Dorsolateral prefrontal cortex (tissue), 122 donors: ENCODE measurements at places on chromosomes 5 and 9. TPM values are rescaled to one million over a fixed set of nuclear protein-coding genes. Genes with fewer than 3 reads are reported as not detected.

DNA sequence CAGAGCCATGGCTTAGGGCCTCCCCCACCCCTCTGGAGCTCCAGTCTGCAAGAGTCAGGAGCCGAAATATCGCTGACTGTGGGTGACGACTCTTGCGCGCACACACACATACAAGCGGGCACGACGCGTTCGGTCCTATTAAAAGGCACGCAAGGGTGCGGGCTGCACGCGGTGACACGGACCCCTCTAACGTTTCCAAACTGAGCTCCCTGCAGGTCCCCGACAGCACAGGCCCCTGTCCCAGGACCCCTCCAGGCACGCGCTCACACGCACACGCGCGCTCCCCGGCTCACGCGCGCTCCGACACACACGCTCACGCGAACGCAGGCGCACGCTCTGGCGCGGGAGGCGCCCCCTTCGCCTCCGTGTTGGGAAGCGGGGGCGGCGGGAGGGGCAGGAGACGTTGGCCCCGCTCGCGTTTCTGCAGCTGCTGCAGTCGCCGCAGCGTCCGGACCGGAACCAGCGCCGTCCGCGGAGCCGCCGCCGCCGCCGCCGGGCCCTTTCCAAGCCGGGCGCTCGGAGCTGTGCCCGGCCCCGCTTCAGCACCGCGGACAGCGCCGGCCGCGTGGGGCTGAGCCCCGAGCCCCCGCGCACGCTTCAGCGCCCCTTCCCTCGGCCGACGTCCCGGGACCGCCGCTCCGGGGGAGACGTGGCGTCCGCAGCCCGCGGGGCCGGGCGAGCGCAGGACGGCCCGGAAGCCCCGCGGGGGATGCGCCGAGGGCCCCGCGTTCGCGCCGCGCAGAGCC is at the start of gene GRIN1:
Gene GRIN1 (plus strand): TSS at position 433 of the 746 bp plus-strand sequence. CDS start 333 bp downstream, outside the sequence.
- DNase-seq, result peak; percentile 70

DNA sequence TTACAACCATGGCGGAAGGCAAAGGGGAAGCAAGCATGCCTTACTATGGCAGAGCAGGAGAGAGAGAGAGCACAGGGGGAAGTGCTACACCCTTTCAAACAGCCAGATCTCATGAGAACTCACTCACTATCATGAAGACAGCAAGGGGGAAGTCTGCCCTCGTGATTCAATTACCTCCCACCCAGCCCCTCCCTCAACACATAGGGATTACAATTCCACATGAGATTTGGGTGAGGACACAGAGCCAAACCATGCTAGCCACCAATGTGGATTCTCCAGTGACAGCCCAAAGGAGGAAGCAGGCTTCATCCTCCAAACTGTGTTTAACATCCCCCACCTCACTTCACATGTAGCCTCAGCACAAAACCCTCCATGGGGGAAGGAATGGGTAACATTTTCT is 563.7 kb downstream of the CDK5RAP2 start:
- DNase-seq, result no peak

DNA sequence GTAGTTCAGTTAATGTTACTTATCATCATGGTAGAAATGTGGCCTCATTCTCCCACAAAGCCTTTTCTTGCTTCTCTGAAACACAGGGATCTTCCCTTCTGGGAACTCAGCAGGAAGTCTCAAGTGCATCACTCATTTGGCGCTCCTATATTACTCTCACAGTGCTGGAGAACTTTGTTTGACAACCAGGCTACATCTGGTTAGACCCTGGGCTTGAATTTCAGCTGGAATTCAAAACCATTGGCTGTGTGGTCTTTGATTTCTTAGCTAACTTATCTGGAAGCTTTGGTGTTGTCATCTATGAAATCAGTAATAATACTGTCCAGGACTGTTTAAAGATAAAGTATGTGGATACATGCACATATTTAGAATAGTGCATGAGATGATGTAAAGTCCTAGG is 1777.1 kb downstream of the MAT2B start:
- DNase-seq, result no peak

DNA sequence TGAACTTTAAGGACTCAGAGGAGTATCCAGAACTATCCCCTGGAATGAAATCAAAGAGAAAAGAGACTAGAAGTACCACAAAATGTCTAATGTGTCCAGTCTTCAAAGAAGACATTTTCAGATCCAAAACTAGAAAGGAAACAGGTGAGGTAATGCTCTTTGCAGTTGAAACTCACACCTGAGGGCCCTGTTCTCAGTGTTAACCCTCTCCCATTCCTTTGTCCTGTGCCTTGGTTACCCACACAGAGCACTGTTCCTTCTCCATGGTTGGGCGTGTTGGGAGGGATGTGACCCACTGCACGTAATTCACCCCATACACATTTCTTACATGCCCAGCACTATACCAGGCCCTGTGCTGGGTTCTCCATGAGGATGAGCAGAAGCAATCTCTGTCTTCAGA is 21.3 kb downstream of the MSANTD3 start:
- no peak for DNase-seq

DNA sequence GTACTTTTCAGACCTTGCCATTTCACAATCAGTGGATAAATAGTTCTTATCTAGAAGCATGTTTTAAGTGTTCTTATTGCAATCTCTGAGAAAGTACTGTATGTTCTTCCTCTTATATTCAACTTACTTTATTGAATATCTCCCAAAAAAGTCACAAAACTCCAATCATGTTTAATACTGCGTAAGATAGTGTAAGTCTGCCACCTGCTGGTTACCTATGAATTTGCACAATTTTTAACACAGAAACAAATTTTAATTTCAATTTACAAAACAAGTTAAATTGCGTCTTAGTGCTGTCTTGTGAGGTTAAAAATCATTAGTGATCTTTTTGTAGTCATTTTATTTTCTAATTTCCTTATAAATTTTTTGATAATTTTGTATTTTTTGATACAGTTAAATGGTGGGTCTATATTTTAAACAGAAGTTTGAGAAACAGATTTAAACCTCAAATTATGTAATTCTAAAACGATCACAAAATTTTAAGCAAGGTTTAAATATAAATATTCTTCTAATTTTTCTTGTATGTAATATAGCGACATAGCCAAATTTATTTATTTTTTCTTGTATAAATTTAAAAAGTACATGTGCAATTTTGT is 115.8 kb downstream of the EMB start:
- no peak for DNase-seq

Gene SDHA
- total RNA-seq, result 213 TPM

GRCh38 chr5:36688722-36689121 is 82.3 kb downstream of the SLC1A3 start:
- no peak for DNase-seq

Gene TMOD1
- total RNA-seq, result 35.8 TPM

- DNase-seq, result no peak
Observed at GRCh38 chr5:28823231-28823630, 1784.8 kb upstream of the CDH9 start.

DNA sequence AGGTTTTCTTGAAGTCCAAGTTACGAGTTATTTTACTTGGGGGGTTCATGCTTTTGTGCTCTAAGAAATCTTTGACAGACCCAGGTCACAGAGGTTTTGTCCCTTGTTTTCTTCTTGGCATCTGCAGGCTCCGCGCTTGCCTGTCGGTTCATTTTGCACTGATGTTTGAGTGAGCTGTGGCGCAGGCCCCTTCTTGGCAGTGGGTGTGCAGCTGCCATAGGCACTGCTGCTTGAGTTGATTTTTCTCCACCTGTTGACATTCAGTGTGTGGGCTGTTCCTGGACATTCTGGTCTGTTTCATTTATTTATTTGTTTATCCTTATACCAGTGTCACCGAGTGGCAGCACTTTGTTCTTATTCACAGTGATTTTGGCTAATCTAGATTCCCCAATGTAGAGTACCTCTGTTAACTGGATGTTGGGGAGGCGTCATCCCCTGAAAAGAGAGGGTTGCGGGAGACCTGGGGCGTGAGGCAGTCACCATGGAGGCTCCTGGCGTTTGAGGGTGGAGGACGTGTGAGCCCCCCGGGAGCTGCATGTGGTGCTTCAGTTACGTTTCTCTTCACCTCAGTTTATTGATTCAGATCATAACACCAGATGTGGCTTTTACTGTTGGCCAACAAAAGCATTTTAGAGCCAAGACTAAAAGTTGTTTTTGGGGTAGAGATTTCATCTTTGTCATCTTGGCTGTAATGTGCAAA is 121.4 kb upstream of the CACNA1B start:
- no peak for DNase-seq

Gene TRIM32
- 30.3 TPM for total RNA-seq

Gene FAM78A
- total RNA-seq, result 19.9 TPM

DNA sequence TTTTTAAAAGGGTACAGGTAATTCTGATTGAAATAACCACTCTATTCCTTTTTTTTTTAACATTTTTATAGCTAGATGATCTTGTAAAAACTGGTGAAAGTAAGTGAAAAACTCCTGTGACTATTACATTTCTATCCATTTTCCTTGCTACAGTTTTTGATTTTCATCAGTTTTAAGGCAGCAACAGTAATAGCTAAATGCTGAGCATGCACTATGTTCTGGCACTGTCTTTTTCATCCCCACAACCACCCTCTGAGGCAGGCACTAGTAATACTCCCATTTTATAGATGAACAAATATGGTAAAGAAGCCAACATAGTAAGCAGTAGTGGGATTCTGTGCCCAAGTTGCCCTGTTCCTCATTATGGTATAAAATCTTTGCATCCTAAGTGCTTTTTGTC is 113.0 kb upstream of the IL7R start:
- no peak for DNase-seq

DNA sequence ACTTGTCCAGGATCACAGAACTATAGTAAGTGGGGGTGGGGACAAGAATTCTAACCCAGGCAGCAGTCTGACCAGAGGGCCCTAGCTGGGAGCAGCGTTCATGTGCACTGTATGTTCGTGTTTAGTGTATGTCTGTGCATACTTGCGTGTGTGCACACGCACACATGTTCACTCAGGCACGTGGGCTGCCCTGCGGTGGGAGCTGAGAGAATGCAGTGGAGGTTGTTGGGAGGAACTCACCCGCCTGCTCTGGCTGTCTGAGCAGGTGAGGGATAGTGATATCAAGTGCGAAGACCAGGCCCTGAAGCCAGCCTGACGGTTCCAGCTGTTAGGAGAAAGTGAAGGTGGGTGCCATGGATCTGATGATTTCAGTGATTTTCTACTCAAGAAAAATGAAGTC is 942 bp downstream of the DCANP1 start:
- DNase-seq, result no peak

Gene PCDHGB3
- total RNA-seq, result 7.5 TPM

DNA sequence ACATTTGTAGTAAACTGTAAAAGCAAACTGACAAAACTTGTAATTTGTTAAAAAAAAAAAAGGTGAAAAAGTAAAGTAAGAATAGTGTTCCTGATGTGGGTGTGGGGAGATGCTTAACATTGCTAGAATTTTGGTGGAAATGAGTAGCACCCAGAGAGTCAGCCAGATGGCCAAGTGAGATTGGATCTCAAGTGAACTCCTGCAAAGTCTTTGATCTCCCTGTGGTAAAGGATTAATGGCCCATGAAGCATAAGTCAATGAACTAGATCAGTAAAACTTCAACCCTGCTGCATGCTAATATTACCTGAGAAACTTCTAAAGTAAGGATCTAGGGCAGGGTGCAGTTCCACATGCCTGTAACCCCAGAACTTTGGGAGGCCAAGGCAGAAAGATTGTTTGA is 19.0 kb upstream of the FAM169A start:
- no peak for DNase-seq

- no peak for DNase-seq
Observed at GRCh38 chr5:179267071-179267670, 78.1 kb downstream of the ADAMTS2 start.

DNA sequence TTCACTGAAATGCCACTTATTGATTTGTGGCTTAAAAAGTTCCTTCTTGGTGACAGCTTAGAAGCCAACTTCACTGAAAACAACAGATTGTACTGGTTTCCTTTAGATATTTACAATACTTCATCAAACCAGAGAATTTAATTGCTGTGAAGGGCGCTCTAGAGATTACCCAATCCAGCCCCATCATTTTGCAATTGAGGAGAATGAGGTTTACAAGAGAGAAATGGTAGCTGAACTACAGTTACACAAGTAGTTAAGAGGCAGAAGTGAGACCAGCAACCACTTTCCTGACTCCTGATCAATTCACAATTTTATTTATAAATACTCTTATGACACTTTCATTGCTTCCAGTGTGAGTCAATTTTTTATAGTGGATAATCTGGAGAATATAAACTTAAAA is 103.5 kb upstream of the APC start:
- DNase-seq, result no peak

Gene BTF3
- 233 TPM for total RNA-seq

DNA sequence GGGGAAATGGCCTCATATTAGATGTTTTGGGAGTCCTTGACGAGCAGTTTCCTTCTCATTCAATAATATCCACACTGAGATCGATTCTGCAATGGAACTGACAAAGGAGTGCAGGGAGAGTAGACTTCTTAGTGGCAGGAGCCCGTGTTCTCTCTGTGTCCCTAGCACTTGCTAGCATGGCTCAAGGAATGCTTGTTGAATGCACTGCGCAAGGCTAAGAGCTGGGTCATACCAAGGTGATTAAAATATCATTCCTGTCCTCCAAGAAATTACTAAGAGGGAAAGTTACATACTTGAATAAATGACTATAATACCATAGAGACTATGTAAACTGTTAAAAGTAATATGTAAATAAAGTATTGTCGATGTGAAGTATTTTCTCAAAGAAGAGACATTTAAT is 630.1 kb downstream of the IRX1 start:
- DNase-seq, result no peak

DNA sequence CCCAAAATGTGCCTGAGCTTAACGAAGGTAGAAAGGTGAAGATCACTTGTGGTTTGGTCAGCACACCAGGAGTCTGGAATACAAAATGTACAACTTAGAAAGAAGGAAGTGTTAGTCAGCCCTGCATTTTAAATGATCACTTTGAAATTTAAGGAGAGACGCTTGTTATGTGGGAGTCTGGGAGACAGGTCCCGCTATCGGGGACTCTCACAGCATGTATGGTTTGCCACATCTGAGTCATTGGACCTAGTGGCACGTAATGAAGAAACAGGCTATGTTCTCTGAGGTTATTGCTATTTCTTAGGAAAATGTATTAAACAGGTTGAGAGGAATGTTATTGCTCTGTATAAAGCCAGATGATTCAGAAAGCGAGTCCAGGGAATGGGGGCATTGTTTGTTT is 2362.5 kb upstream of the WWC1 start:
- DNase-seq, result no peak

Gene SMIM33
- total RNA-seq, result not detected

GRCh38 chr5:151531581-151531980 is 59.5 kb downstream of the FAT2 start:
- no peak for DNase-seq

DNA sequence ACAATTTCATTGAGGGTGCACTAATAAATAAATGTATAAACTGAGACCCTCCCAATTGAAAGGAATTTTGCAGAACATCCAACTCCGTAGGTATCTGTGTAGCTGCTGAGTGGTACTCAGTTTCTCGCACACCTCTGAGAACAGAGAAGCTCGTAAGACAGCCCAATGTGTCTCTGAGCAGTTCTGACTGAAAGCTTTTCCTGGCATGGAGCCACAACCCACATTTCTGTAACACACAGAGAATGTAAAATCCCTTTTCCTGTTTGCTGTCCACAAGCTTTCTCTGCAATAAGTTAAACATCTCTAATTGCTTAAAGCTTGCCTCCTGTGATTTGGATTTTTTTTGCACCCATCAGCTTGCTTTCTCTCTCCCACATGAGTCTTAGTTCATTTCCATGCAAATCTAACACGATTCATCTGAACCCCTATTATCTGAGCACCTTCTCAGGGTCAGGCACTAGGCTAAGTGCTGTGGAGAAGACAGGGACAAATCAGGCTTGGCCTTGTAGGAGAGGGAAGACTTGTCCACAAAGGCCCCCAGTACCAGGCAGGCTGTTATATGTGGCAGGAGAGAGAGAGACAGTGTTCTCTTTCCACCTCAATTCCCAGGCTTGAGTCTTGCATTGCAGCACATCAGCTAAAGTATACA is 44.2 kb upstream of the COL15A1 start:
- no peak for DNase-seq
